ENCODE measurements at places on chromosomes 1 and 21.

DNA sequence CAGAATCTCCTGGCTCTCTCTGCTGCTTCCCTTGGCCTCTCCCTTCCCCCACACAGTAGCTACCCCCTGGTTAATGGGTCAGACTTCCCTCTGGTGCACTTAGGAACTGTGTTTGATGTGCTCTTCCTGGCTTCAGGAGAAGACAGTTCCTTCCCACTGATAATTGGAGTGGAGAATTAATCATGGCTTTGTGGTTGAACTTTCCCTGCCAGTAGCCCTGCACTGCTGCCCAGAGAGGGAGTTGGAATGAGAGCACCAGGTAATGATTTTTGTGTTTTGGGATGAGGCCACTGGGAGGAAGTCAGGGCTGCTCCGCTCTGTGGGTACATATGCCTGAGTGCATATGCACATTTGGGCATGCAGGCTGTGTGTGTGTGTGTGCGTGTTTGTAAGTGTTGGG, 39.7 kb upstream of the PADI2 start:
- DNase-seq: no peak

DNA sequence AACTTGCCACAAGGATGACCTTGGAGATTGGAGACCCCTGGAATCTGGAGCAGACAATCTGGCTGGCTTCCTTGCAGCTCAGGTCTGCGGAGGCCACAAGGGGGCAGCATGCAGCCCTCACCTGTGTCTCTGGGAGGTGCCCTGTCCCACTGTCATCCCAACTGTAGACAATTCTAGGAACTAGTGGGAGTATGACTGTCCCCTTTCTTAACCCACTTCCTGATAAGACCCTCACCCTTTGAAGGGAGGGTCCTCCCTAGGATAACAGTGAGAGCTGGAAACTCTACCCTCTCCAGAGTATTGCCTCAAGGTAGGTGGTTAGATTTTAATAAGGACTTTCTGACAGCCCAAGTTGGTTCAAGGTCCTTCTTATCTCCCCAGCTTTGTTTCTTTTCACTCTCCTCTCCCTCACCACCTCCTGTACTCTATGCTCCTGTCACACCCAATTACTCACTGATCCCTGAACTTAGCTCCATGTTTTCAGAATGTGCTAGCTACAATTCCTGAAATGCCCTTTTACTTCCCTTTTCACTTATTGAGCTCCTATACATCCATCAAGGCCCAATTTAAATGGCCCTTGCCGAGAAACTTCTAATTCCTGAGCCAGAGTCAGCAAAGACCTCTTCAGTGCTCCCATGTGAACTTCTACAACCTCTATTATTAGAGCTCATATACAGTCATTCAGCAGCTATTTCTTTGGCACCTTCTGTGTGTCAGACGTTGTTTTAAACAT, 9.2 kb upstream of the KCNQ4 start:
- no peak for DNase-seq

GRCh38 chr1:115506924-115507589, 134.7 kb upstream of the VANGL1 start:
- DNase-seq: no peak

- no peak for DNase-seq
Observed at GRCh38 chr1:70667494-70668170, 256.6 kb downstream of the CTH start.

GRCh38 chr1:21647431-21648351, 21.5 kb downstream of the RAP1GAP start:
- no peak for DNase-seq

- DNase-seq: no peak
Observed at GRCh38 chr1:208179263-208179816, 64.8 kb downstream of the PLXNA2 start.

- peak; percentile 92 for DNase-seq
Observed at GRCh38 chr1:201460814-201461644, 8.0 kb downstream of the PHLDA3 start.

DNA sequence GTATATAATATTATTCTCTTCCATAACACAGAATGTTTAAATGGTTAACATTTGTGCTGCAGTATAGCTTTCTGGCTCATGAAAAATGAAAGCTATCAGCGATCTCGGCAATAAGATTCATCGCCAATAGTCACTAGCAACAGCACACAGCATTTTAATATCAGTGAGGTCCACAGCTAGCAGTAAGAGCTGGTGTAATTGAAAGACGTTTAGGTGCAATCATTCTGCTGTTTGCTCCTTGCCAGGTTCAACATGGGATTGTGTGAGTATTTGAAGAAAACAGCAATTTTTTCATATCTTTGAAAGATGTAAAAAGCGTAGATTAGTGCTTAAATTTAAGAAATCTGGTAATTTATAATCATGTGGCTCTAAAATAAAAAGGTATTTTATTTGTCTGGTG, 20.1 kb downstream of the PRKACB start:
- no peak for DNase-seq

GRCh38 chr1:54070171-54070837, 16.9 kb downstream of the TCEANC2 start:
- no peak for DNase-seq

GRCh38 chr1:21497466-21498061, 11.7 kb upstream of the ALPL start:
- no peak for DNase-seq

DNA sequence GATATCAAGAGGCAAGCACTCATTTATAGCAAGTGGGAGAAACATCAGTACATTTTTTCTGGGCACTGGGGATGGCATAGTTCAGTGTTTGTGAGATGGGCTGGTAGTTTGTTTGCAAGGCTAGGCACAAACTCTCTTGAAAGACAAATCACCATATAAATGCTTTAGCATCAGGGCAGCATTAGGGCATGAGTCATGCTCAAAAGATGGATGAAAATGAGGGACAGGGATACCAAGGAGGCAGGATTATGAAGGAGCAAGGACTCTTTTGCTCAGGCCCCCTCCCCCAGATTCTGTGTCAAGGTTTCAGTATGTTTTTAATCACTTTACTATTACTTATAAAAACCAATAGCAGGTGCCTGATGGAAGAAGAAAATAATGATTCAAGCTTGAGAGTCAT, 43.9 kb upstream of the CAMK1G start:
- DNase-seq: no peak

- no peak for DNase-seq
Observed at GRCh38 chr1:106952776-106953175, 103.7 kb upstream of the PRMT6 start.

DNA sequence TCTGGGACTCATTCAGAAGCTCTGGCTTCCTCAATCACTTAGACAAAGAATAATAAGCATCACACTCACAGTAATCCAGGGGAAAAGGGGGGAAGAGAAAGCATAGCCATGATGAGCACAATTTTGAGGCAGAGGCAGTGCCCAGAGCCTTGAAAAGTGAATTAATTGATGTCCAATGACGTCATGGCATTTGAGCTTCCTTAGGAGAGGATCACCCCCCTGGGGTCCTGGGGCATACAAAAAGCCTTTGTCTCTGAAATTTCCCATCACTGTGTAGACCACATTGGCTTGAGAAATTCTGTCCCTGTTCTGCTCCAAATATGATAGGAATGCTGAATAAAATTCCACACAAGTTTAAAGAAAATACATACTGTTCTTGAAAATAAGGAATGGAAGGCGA, 84.3 kb upstream of the COA6 start:
- DNase-seq: no peak

DNA sequence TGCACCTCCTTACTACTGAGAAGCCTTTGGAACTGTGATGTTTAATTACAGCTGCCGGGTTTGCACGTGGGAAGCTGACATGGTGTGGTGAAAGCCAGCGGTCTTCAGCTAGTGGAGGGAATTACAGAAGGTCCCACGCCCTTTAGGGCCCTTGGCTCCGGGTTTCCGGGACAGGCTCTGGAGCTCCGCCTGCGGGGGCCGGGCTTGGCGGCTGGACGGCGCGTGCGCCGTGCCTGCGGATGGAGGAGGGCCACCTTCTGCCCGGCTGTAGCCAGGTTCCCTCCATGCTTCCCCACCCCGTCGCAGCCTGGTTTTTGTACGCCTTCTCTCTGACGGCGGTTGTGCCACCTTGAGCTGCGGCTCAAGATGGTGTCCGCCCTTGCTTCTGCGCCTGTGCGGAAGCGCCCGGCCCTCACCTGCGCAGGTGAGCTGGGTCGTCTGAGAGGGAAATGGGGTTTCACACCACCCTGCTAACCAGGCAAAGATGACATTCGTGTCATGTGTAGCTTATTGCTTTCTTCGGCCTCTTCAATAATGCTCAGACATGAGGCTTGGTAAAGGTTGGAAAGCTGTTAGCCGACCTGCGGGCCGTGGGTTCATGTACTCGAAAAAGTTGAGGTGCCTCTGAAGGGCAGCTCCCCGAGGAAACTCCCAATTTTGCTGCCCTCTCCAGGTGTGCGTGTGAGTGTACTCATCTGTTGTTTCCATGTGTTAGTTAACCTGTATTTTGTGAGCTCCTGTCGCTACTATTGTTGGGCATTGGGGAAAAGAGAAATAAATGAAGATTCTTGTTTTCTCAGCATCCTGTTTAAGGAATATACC, 36.6 kb upstream of the OPRD1 start:
- no peak for DNase-seq

DNA sequence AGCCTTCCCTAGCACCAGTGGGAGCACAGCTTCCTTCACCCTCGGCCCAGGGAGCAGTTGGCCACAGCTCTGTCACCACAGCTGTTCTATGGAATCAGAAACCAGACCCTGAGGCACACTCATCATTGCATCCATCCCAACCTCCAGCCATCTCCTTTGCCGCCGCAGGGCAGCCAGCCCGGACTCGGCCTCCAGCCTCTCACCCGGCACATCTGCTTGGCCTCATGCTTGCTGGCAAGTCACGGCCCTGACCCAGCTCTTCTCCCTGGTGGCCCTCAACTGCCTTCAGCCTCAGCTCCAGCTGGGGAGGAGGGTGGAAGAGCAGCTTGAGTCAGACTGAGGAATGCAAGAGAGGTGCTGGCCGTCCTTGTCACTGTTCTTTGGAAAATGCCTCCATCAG, 59.8 kb downstream of the TOR1AIP2 start:
- no peak for DNase-seq

GRCh38 chr1:3457910-3458883, 3.7 kb downstream of the ARHGEF16 start:
- no peak for DNase-seq

GRCh38 chr1:25112400-25112799, 119.9 kb downstream of the SYF2 start:
- DNase-seq: no peak

GRCh38 chr1:201191653-201192260, 1.1 kb downstream of the IGFN1 start:
- DNase-seq: peak; percentile 4

DNA sequence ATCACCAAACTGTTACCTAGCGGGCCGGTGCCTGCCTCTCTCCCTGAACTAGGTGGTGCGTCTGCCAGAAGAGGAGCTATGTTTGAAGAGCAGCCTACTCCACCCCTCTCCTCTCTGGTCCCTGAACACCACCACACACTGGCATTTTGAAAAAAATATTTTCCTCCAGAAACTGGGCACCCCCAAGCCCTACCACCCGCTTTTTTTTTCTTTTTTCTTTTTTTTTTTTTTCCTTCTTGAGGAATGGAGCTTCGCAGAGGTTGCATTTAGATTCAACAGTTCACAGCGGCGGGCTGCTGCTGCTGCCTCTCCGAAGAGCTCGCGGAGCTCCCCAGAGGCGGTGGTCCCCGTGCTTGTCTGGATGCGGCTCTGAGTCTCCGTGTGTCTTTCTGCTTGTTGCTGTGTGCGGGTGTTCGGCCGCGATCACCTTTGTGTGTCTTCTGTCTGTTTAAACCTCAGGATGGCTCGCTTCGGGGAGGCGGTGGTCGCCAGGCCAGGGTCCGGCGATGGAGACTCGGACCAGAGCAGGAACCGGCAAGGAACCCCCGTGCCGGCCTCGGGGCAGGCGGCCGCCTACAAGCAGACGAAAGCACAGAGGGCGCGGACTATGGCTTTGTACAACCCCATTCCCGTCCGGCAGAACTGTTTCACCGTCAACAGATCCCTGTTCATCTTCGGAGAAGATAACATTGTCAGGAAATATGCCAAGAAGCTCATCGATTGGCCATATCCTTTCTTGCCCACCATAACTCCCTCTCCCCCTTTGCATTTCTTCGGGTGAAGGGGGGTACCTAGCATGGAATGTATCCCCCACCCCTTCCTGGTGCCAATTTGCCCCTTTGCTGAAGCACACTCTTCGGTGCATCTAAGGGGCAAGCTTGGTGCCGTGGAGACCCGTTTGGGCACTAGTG, at the start of gene CACNA1E:
Gene CACNA1E, plus strand, starts transcription at position 233 of the 911 bp plus-strand sequence. Its CDS starts 228 bp downstream, at position 461.
- DNase-seq: no peak

DNA sequence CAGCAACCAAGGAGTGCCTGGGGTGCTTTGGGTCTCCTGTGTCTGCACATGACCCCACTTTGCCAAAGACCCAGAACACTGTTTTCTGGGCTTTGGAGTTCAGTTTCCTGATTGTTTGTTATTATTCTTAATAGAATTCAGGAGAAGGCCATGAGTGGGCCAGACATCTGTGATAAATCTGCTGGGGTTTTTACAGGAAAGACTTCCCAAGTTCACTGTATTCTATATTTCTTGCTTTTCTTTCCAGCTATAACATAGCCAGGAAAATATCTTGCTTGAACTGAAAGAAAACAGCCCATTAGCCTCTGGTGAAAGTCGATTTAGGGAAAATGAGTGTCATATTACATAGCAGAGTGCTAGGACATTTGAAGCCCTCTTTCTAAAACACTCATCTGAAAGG, 345.1 kb upstream of the USP24 start:
- no peak for DNase-seq

- DNase-seq: no peak
Observed at GRCh38 chr21:45629046-45629981, 14.2 kb upstream of the PCBP3 start.

GRCh38 chr21:39675993-39676661, 63.4 kb downstream of the B3GALT5 start:
- no peak for DNase-seq

DNA sequence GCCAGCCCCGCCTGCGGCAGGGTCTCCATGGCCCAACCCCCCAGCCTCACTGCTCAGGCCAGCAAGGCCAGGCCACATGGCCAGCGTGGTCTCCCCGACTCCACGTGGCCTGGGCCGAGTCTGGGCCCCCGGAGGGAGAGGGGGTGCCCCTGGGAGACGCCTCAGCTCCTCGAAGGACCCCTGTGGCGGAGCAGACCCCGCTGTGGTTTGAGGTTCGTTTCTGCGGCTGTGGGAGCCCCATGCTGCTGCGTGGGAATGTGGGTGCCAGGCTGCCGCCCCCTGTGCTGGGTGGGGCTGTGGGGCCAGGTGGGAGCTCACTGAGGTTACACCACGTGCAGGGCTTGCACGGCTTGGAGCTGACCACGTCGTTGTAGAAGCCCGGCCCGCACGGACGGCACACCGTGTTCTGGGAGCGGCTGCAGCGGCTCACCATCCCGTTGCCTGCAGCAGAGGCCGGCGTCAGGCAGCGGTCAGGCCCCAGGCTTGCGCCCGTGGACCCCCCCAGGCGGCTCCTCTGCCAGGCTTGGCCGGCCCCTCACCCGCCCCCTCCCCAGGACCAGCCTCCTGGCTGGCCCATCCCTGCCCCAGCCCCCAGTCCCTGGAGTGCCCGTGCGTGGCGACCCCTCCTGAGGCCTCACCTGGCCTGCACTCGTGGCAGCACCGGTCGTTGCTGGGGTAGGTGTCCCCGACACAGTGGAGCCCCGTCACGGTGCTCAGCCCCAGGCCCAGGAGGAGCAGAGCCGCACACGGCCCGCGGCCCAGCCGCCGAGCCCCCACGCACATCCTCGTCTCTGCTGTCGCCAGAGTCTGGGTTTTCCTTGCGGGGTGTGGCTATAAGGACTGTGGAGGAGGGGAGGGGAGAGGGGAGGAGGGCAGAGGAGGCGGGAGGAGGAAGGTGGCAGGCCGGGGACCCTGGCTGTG, at the start of gene TNFRSF4:
Gene TNFRSF4, minus strand, starts transcription at position 809 of the 921 bp plus-strand sequence. Its CDS starts 26 bp downstream, at position 783.
- no peak for DNase-seq

GRCh38 chr1:71046891-71047634, 553 bp downstream of the PTGER3 start:
- no peak for DNase-seq

- no peak for DNase-seq
Observed at GRCh38 chr1:39088658-39089057, 62.5 kb downstream of the NDUFS5 start.

Data from amniotic stem cell (primary cell).